ENCODE measurements at places on chromosomes 12 and 14. TPM values are rescaled to one million over a fixed set of nuclear protein-coding genes. Genes with fewer than 3 reads are reported as not detected.
A peak's percentile ranks its signal among the peaks of the same experiment; 100 is the strongest.

The OR4E2 gene
- not detected for total RNA-seq

GRCh38 chr12:54941659-54942058 is 42.9 kb downstream of the TESPA1 start:
- DNase-seq = no peak

DNA sequence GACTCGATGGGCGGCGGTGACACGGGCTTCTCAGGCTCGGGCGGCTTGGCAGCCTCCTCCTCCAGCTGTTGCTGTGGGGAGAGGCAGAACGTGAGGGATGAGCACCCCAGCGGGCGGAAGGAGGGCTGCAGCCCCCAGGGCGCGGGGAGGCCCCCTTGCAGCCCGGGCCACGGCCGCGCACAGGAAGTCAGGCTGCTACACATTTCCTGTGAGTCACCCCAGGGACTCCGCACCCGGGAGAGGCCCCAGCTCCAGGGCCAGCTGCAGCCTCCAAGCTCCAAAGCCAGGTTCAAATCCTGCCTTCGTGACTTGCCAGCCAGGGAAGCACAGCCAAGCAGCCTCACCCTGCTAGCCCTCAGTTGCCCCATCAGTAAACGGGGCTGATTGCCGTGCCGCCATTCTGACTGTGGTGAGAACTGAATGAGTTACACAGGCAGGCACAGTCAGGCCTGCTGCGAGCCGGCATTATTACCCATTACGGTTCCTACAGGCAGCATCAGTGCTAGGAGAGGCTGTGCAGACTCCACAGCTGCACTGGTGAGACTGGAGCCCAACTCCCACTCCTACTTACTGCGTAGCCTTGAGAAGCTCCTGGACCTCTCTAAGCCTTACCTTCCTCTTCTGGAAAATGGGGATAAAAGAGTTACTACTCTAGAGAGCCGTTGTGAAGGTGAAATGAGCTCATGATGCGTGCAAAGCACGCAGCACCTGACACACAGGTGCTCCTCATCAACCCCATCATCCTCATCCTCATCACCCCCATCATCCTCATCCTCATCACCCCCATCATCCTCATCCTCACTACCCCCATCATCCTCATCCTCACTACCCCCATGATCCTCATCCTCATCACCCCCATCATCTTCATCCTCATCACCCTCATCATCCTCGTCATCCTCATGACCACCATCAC is 100.9 kb downstream of the NCOR2 start:
- DNase-seq = peak; percentile 87

DNA sequence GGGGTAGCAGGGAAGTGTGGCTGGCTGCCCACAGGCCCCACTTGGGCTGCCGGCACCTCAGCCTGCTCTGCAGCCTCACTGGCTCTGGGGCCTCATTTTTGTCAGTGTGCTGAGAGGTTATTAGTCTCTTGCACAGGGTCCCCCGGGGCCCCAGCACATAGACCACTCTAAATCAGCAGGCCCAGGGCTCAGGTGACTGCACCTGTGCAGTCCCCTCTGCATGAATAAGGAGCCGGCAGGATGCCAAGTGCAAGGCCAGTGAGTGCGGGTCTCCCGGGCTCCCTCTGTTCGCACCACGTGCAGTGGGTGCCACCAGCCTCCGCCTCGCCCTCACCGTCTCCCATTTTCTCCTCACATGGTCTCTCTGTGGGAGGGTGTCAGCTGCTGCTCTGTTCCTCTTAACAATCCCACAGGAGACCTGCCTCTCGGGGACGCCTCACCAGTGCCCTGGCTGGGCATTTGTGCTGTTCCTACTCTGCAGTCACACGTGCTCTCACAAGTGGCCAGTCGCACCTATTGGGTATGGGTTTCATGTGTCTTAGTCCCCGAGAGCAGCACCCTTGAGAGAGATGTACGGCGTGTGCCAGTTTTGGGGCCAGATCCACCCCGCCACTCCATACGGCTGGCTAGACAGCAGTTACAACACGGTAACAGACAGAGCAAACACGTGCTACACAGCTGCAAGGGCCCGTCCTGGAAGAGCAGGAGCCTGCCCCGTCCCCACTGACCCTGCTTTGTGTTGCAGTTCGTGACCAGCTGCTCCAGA is 40.4 kb downstream of the MMAB start:
- no peak for DNase-seq

DNA sequence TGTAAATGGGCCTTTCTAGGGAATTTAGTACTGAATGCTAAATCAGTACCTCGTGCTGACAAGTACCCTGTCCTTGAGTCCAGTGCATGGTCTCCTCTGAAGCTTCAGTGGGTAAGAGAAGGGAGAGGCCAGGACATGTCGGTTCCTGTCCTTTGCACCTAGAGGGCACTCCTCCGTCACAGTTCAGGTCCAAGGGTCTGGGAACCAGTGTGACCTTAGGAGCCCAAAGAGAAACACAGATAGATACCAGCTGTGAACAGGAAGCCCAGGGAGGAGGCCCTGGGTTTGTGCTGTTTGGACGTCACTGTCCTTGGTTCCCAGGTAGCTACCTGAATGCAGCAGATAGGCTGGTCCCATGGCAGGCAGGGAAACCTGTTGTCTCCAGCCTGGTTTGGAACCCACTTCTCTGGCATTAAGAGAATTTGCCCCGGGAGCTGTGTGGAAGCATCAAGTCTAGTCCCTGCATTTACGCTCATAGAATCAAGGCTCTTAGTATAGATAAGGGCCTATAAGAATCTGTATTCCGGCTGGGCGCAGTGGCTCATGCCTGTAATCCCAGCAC is 3.9 kb upstream of the FGF23 start:
- DNase-seq = no peak

DNA sequence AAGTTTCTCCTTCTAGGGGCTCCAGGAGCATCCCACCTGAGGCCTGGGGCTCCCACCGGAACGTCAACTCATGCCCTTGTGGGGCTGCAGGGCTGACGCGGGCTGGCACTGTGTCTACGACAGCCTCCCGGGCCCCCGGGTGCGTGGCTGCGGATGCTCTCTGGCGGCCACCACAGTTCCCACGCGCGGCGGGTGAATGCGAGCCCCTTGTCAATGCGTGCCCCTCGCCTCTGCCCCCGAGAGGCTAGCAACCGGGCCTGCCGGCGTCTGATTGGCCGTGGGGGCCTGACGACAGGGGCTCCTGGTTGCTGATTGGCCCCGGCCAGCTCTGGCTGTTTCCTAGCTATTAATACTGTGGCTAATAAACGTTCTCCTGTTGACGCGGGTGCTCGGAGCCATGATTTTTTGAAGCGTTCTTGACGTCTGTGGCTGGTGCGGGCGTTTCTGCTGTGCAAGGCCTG is 1.8 kb upstream of the MEG3 start:
- DNase-seq = no peak

The ALKBH2 gene
- 9.7 TPM for total RNA-seq

The LIN7A gene
- total RNA-seq = 17.3 TPM

The ZC2HC1C gene
- 5.2 TPM for total RNA-seq

GRCh38 chr12:113857371-113857770 is 108.8 kb downstream of the RBM19 start:
- no peak for DNase-seq

GRCh38 chr12:54017027-54017788 is 8.4 kb downstream of the HOXC8 start:
- no peak for DNase-seq

DNA sequence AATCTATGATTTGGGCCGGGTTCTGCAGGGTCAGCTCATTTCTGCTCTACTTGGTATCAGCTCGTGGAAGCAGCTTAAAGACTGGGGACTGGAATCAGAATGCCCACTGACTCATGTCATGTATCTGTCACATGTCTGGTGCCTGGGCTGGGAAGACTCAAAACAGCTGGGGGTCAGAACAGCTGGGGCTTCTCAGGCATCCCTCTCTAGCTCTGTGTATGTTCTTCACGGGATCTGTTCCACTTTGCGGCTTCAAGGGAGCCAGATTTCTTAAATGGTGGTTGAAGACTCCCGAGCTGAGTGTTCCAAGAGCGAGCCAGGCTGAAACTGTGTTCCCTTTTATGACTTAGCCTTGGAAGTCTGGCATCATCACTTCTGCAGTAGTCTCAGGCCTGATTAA is 11.9 kb downstream of the AEBP2 start:
- no peak for DNase-seq

DNA sequence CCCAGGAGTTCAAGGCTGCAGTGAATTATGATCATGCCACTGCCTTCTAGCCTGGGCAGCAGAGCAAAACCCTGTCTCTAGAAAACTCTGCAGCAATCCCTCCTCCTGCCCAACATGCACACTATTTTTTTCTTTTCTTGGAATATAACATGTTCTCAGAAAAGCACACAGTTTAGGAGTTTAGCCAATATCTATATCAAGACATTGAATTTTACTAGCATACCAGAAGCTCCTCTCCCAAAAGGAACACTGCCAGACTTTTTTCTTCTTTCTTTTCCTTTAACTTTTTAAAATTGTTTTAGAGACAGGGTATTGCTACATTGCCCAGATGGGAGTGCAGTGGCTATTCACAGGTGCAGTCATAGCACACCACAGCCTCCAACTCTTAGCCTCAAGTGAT is 107.1 kb upstream of the AEBP2 start:
- no peak for DNase-seq

The FLRT2 gene
- 6.3 TPM for total RNA-seq

The LTBR gene
- total RNA-seq = 29.4 TPM

The SIX4 gene
- 1.9 TPM for total RNA-seq

DNA sequence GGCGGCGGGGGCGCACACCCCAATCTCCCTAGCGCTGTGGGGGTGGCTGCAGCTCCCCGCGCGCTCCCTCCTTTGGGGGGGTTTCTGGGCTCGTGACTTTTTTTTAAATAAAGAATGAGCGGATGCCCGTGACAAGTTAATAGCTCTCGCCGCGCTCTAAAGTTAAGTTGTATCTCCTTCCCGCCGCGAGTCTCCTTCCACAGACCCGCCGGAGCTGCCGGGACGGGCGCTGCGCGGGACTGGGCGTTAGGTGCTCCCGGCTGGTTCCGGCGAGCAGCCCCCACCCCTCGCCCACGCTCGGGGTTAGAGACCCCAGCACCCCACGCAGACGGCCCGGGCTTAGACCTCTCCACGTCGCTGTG is 82.6 kb upstream of the HMGA2 start:
- no peak for DNase-seq

- no peak for DNase-seq
Measured at GRCh38 chr12:60172266-60173211, 576.7 kb downstream of the SLC16A7 start.

- no peak for DNase-seq
Measured at GRCh38 chr12:16636435-16637055, 30.6 kb upstream of the LMO3 start.

DNA sequence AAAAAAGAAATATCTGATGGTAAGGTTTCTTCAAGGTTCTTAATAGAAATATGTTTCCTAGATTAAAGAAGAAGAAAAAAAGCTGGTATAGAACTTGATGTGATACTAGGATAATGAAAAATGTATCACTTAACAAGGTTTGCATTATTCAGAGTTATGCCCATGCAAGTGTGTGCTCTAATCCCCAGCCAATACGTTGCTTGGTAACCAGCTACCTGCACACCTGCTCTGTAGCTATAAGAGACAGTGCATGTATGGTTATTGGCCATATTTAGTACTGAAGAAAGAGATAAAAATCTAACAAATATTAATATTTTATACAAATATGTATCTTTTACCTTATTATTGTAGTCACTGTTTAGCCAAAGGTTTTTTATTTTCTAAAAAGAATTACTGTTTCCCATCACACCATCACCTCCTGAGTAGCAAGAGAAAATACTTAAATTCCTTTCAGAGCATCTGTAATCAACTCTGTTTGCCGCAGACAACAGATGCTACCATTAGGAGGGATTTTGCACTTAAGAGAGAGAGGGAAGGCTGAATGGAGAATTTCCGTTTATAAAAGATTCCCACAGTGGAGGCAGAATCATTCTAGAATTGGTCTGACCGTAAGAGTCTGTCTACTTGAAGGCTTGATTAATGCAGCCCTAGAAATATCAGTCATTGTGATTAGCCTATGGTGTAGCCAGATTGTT is 115.6 kb downstream of the NEDD1 start:
- no peak for DNase-seq

- DNase-seq = no peak
Measured at GRCh38 chr14:74616996-74617700, 5.1 kb upstream of the LTBP2 start.

- DNase-seq = no peak
Measured at GRCh38 chr14:81839056-81839455, 305.4 kb upstream of the SEL1L start.

- DNase-seq = no peak
Measured at GRCh38 chr12:55737581-55738122, 5.3 kb upstream of the GDF11 start.

The IL22 gene
- total RNA-seq = not detected

- DNase-seq = no peak
Measured at GRCh38 chr14:23725528-23725927, 89.4 kb downstream of the DHRS2 start.
